ENCODE measurements at places on chromosomes 7 and 10.
A peak's percentile ranks its signal among the peaks of the same experiment; 100 is the strongest.

GRCh38 chr7:106317971-106318370, 33.2 kb upstream of the NAMPT start:
- no peak for DNase-seq

DNA sequence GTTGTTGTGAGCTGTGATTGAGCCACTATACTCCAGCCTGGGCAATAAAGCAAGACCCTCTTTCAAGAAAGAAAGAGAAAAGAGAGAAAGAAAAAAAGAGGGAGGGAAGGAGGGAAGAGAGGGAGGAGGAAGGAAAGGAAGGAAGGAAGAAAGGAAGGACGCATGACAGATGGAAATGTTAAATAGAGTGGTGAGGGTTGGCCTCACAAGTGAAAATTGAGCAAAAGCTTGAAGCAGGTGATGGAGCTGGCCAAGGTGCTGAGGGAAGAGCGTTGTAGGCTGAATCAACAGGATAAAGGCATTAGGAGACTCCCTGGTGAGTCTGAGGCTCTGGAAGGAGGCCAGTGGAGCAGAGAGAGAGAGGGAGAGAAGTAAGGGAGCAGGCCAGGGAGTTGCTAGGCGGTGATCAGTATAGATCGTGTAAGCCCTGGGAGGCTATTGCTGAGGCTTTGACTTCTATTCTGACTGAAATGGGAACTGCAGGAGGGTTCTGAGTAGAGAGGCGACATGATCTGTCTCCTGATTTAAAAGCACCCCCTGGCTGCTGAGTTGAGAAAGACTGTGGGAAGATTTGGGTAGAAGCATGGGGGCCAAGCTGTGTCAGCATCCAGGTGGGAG, 26.5 kb upstream of the TMEM248 start:
- DNase-seq: peak; percentile 7

DNA sequence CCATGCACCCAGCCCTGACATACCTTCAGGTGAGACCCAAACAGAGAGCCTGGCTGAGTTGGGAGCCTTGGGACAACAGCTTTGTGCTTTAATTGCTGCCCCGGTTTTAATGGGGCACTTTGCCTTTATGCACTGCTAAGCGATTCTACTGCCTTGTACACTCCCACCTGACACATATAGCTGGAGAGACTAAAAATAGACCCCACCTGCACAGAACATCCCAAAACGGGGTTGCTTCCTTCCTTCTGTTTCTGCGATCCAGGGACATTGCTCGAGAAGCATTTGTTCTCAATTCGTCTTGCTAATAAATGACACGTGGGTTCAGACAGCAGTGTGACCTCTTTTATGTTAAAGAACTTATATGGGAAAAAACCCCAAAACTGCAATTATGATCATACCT, 258.8 kb upstream of the MYO3A start:
- DNase-seq: no peak

DNA sequence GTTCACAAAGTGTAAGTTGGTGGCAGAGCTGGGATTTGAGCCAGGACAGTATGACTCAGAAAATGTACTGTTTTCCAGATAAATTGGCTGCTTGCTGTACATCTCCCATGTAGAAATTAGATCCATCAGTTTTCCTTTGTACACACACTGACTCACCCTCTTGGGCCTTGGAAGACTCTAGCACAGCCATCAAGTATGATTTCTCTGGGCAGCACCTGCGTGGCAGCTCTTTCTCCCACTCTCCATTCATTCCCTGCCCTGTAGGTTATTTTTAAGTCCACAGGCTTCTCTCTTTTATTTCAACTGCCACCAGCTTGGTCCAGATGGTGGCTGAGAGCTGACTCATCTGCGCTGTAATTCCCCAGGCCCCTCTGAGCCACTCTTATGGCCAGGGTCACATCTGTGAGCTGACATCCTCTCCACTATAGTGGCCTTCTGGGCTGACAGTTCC, 28.3 kb upstream of the SDK1 start:
- DNase-seq: no peak

- no peak for DNase-seq
Measured at GRCh38 chr10:2445370-2445769, 622.0 kb upstream of the PFKP start.

DNA sequence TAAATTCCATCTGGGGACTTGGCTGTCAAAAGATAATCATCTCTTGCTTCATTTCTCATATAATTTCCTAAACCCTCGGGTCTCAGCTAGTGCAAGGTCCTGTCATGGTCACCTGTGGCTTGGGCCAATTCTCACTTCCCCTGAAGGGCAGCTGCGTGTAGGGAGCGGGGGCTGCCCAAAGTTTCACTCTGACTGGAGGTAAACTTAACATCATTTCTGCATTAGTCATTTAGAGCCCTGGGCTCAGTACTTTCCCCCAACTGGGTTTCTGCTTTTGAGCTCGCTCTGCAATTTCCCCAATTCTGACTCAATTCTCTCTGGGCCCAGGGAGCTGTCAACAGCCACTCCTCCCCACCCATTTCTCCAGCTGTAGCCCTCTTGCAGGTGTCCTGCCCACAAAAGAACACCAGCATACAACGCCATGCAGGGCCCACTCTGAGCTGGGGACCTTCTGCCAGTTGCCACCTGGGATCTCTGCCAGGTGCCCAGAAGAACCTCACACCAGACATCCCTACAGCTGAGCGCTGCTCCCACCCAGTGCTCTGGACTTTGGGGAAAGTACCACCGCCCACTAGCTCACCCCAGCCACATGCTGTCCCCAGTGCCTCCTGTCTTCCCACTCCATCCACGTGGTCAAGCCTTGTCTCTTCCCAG, 37.9 kb downstream of the VOPP1 start:
- peak; percentile 96 for DNase-seq

DNA sequence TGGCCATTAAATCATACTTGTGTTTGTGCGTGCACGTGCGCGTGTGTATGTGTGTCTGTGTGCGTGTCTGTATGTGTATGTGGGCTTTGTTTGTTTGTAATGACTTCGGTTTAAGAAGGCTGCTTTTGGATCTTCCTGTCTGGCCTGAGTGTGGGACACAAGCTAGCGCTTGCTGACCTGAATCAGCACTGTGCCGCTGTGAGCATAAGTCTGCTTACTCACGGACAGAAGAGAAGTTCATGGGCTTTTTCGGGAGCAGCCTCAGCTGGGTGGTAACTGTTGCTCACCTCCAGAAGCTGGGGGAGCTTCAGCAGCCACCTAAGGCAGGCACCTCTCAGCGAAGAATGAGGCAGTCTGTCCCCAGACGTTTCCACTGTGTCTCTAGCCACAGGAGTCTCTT, 56.1 kb upstream of the TRUB1 start:
- DNase-seq: no peak

DNA sequence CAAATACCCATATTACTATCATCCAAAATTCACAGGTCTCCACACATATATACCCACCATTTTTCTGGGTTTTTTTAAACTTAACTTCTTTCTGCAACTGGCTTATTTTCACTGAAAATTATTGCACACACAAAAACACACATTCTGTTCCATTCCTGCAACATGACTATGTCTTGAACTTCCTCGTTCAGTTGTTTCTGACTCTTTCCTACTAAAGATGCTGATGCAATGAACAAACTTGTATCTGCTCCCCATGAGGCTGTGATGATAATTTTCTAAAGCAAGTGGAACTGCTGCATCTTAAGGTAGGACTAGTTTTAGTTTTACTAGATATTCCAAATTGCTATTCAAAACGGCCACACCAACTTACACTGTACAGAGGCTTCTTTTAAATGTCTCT, 77.7 kb downstream of the OSBPL3 start:
- DNase-seq: peak; percentile 26

GRCh38 chr10:3143366-3143765, 29.2 kb downstream of the PITRM1 start:
- DNase-seq: no peak

- DNase-seq: no peak
Measured at GRCh38 chr7:22545529-22545928, 45.5 kb upstream of the STEAP1B start.

DNA sequence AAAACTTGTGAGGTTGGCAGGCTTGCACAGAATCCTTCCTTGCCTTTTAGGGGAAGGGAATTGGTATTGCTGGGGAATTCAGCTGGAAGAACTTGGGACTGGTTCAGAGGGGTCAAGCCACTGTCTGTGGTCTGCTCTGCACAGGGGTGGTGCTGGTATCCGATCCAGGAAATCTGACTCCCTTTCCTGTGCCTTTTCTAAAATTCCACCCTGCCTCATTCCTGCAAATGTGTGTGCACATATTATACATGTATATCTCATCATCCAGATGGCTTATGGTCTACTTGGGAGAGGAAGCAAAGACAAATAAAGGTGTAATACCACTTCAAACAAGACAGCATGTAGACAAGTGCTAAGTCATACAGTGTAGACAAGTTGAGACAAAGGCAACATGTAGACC, 14.3 kb downstream of the UBTD1 start:
- no peak for DNase-seq

DNA sequence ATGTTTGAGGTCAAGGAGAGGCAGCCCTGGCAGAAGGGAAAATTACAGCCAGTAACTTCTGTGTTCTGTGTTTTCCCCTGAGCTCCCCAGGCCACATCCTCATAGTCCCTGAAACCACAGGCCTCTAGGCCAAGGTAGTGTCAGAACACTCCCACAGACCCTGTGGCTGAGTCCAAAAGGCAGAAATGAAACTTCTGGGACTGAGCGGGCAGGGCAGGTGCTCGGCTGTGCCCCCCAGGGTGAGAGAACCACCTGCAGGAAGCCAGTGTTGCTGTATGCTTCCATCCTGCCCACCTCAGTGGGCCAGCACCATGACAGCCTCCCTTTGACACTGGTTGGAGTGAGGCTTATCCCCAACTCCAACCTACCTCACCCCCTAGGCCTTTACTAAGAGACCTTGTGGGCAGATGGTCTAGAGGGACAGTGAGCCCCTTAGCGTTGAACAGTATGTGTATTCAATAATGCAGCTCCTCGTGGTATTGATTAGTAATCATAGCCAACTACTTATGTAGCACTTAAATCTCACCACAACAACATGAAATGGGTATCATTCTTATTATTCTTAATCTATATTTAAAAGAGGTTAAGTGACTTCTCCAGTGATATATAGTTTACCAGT, 30.3 kb downstream of the PIK3CG start:
- DNase-seq: peak; percentile 58

DNA sequence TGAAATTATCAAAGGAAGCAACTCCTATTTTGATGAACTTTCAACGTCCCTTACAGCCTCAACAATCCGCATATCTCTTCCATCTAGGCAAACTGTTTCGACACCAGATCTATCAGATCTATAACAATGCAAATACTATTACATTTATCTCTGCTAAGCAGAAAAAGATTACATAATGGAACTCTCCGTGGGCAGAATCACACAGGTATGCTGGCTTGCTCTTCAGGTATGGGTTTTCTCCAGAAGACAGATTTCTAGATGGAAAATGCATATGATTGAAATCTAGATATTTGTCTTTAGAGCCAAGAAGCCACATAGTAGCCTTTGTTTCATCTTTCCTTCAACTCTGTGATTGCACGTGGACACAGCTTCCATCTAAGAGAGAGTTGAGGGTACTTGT, 38.6 kb downstream of the ADAM12 start:
- DNase-seq: no peak

GRCh38 chr7:39016609-39017008, 38.9 kb downstream of the POU6F2 start:
- no peak for DNase-seq

DNA sequence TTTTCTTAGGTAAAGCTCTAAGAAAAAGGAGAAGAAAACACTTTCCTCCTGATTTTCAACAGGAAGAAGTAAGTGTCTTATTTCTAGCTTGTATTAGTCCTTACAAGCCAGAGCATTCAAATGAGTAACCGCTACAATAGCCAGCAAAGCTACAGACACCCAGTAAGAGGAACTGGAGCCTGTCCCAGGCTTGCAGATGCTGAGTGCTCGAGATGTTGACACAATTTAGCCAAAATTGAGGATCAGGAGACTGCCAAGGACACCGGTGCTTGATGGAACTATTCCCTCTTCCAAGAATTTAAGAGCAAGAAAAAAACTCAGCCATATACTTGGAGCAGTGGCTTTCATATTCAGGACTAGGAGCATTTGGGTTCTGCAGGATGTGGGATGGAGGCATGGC, 149.3 kb upstream of the DPP6 start:
- no peak for DNase-seq
